Heart left ventricle (tissue), 16 donors: ENCODE measurements at places on chromosomes 12 and 14.
A peak's percentile ranks its signal among the peaks of the same experiment; 100 is the strongest.

- H3K27me3 ChIP-seq: no peaks in the 10 kb centered on the region
- H3K36me3 ChIP-seq: no peaks in the 10 kb centered on the region
- peaks cover 20% of the 10 kb centered on the region for H3K4me1 ChIP-seq
- H3K27ac ChIP-seq: peak overlapping the region; percentile 72
Measured at GRCh38 chr12:10368206-10369171, 21.4 kb downstream of the KLRK1 start.

- peaks cover 39% of the 10 kb centered on the region for H3K36me3 ChIP-seq
- H3K4me1 ChIP-seq: peaks cover 7% of the 10 kb centered on the region
- no peak for DNase-seq
- H3K27ac ChIP-seq: no peak overlapping the region
- no peak overlapping the region for H3K4me3 ChIP-seq
Measured at GRCh38 chr12:22683131-22683530, 58.2 kb downstream of the ETNK1 start.

GRCh38 chr12:67885375-67886169, 103.7 kb upstream of the IFNG-AS1 start:
- no peaks in the 10 kb centered on the region for H3K27me3 ChIP-seq
- no peak for DNase-seq
- no peaks in the 10 kb centered on the region for H3K4me1 ChIP-seq

DNA sequence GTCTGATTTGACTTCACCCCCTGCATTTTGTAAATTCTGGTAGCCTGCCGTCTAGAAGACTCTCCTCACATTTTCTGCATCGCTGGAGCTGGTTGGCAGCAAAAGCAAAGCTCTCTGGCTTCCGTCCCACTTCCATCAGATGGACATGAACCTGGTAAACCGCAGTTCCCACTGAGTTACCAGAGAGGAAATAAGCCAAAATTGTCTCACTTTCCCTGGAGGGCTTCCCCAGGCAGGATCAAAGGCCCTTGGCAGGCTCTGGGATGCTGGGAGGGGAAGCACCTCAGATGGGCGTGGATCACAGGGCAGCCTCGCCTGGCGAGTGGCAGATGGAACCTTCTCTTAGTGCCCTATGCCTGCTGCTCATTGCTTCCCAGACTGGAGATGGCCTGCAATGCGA, 243.5 kb downstream of the TMEM132C start:
- no peak overlapping the region for H3K27ac ChIP-seq
- H3K36me3 ChIP-seq: no peaks in the 10 kb centered on the region
- no peaks in the 10 kb centered on the region for H3K4me1 ChIP-seq
- DNase-seq: no peak
- H3K27me3 ChIP-seq: no peaks in the 10 kb centered on the region

DNA sequence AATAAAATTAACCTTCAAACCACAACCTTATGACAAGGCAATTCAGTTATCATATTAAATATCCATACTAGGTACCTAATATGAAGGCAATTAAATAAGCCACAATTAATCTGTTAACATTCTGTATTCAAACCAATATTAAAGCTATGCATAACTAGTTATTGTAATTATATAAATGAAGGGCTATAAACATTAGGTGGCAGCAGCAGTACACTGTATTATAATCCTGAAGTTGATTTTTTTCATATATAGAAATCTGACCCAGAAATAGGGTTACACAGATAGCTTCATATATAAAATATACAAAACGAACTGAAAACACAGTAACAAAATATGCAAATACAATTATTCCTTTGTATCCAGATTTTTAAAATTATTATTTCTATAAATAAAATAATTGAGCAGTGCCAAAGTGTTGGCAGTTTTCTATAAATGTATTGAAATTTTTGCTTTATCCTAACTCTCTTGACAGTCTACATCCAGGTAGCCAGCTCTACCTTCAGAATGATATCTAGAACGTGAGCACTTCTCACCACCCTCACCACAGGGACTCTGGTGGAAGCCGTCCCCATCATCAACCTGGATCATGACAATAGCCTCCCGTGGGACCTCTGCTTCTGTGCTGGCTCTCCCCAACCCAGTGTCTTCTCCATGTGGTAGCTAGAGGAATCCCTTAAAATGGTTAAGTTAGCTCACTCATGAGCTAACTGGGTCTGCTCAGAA, 136.2 kb downstream of the MED13L start:
- H3K4me1 ChIP-seq: peaks cover 46% of the 10 kb centered on the region
- H3K27me3 ChIP-seq: no peaks in the 10 kb centered on the region
- no peak overlapping the region for H3K27ac ChIP-seq
- H3K36me3 ChIP-seq: no peaks in the 10 kb centered on the region

GRCh38 chr12:122089077-122089476, 10.5 kb downstream of the MLXIP start:
- no peaks in the 10 kb centered on the region for H3K27me3 ChIP-seq
- H3K27ac ChIP-seq: no peak overlapping the region
- DNase-seq: no peak
